Stimulated activated CD8-positive, alpha-beta memory T cell treated with anti-CD3 and anti-CD28 coated beads, Interleukin-12 subunit alpha, Interleukin-12 subunit beta, amount 100 ng/mL, for 4 hours (primary cell): ENCODE measurements at places on chromosomes 6 and 20.

DNA sequence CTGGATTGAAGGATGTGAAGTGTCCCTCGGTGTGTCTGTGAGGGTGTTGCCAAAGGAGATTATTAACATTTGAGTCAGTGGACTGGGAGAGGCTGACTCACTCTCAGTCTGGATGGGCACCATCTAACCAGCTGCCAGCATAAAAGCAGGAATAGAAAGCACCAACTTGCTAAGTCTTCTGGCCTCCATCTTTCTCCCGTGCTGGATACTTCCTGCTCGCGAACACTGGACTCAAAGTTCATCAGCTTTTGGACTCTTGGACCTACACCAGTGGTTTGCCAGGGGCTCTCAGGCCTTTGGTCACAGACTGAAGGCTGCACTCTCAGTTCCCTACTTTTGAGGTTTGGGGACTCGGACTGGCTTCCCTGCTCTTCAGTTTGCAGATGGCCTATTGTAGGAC is 220.3 kb upstream of the LRFN2 start:
- DNase-seq, result no peak

DNA sequence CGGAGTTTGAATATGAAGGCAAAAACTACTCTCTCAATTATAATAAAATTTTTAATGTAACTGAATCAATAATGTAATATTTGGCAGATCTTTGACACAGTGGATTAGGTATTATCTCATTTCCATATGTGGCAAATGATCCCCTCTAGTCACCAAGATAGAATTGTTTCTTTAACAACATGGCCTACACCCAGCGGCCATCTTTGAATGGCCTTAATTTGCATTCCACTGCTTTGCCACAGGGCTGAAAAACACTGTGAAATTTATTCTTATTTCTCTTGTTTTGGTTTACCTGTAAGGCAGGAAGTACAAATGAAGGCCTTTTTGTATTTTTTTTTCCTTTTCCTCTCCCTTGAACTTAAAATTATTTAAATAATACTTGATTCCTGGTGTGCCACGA is 162.6 kb upstream of the SCGN start:
- no peak for DNase-seq

GRCh38 chr6:91704531-91704930 is 1117.7 kb upstream of the MAP3K7 start:
- DNase-seq, result no peak

DNA sequence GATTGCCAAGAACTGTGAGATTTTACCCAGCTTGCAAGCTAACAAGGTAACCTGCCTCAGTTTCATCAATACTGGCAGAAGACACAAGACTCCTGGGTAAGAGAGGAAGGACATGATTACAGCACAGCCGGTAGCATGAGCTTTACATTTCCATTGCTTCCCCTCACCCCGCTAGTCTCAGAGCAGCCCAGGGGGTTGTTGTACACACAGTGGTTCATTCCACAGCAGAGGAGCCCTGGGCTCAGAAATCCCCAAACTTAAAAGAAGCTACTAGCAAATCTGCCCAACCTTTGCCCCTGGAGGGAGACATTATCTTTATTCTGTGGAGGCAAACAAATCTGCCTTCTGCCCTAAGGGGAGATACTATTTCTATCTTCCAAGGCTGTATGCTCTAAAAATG is 17.1 kb upstream of the MTHFD1L start:
- no peak for DNase-seq

DNA sequence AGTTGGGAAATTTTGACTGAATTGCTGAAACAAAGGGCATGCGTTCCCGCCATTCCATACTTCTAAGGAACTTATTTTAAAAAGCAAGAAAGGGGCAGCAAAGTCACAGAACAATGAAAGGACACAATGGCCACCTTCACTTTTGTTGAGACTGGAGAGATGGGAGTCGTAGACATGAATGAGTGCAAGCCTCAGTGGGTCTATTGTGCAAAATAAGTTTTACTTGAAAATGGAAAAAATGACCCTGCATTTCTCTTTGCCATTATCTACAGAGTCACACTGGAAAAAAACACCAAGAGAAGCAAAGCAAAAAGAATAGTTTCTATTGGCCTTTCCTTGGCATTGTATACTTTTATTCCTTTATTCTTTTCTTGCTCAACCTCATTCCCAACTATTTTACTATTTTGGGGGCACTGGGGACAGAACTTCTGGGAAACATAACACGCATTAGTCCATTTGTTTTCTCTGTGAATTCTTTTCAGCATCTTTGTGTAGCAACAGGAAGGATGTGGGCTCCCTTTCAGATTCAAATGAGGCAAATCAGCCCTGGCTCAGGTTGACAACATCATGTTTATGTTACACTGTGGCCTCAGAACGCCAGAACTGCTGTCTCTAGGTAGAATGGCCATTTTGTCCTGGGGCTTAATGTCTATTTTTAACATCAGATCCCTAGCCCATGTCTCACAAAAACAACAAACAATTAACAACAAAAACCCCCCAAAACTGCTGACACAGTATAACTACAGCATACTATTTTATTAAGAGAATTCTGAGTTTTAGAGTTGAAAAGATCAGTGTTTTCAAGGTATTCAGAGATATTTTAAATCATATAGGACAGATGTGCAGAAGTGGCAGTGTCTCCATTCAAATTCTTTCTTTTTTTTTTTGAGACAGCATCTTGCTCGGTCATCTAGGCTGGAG is 122.2 kb downstream of the FYN start:
- no peak for DNase-seq

- DNase-seq, result no peak
These were observed 91.1 kb downstream of the MRPL14 start for GRCh38 chr6:44036196-44036595.

DNA sequence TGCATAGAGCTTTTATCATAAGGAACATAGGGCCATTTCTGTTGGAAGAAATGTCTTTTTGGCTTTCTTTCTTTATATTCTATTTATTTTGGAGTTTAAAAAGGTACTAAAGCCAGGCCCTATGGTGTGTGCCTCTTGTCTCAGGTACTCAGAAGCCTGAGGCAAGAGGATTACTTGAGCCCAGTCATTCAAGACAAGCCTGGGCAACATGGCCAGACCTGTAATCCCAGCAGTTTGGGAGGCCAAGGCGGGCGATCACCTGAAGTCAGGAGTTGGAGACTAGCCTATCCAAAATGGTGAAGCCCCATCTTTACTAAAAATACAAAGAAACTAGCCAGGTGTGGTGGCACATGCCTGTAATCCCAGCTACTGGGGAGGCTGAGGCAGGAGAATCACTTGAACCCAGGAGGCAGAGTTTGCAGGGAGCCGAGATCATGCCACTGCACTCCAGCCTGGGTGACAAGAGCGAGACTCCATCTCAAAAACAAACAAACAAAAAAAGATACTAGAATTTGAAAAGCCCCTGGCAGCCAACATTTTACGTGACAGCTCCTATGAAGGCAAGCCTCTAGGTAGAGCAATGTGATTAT is 80.0 kb downstream of the CBFA2T2 start:
- no peak for DNase-seq

GRCh38 chr6:27839626-27840475 is 72.3 kb downstream of the OR2B2 start:
- no peak for DNase-seq

DNA sequence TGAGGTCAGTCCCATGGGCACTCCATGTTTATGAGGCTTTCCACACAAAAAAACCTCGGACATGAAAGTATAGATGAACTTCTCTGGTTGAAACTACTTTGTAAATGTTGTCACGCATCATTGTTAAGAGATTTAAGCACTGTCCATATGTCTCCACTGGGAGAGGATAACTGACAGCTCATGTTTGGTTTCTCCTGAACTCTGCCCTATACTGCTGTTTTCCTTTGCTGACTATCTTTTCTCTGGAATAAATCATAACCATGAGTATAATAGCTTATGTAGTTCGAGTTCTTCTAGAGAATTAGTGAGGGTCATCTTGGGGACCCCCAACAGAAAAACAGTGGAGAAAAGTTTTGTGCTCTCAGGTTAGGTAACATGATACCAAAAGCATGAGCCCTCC is 14.3 kb downstream of the THEMIS start:
- no peak for DNase-seq

DNA sequence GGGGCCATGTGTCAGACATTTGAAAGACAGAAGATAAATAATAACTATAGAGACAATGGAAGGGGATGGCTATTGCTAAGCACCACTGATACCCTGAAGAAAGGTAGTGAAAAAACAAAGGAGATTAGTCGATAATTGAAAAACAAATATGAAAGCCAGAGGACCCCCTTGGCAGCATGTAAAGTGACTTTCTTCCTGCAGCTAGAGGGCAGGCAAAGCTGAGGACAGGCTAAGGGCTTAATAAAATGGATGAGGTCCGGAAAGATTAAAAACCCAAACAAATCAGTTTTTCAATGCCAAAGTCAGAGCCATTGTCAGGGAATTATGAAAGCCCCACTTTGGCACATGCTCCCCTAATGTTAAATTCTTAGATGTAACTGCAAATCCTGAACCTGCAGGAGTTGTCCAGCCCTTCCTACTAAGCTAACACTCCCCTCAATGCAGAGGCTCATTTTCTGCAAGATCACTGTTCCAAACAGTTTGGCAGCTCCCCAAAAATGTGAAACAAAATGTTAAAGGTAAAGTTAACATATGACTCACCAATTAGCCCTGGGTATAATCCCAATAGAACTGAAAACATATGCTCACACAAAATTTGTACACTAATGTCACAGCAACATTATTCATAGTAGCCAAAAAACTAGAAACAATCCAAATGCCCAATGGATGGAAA is 1177.9 kb downstream of the GRIK2 start:
- DNase-seq, result no peak

DNA sequence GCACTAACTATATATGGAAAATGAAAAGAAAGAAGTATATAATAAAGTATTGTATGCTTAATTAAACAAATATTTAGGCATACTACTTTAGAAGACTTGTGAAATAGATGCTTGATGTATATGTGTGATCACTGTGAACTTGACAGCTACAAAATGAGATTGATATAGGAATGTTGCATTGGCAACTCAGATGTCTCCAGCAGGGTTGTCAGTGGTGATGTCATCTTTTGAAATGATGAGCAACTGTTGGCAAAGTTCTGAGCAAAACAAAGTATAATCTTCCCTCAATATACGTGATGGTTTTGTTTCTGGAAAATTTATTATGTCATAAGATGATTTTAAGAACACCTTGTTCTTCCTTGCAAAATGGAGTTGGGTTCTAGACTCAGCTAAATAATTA is 133.8 kb downstream of the ARID1B start:
- no peak for DNase-seq

DNA sequence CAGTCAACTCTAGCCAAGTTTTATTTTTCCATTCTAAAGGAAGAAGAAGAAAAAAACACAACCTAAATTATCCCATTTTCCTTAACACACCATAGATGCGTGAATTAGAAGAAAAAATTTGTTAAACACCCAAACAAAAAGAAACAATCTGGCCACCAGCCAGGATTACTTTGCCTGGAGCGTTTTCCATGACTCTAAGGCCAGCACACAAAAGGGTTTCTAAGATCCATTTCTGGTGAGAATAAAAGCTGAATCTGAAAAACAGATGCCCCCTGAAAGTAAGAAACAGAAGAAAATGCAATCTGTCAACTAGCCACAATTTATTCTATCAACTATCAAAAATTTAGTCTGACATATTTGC is 267.2 kb upstream of the SULF2 start:
- DNase-seq, result no peak

- DNase-seq, result peak; percentile 14
These were observed 53.0 kb downstream of the ADAT2 start for GRCh38 chr6:143397227-143398222.

- DNase-seq, result no peak
These were observed 57.9 kb downstream of the HIVEP1 start for GRCh38 chr6:12069891-12070529.

- DNase-seq, result no peak
These were observed 3.6 kb downstream of the B3GALT4 start for GRCh38 chr6:33280539-33280938.

GRCh38 chr6:121438869-121439268 is 3.4 kb downstream of the GJA1 start:
- DNase-seq, result no peak

DNA sequence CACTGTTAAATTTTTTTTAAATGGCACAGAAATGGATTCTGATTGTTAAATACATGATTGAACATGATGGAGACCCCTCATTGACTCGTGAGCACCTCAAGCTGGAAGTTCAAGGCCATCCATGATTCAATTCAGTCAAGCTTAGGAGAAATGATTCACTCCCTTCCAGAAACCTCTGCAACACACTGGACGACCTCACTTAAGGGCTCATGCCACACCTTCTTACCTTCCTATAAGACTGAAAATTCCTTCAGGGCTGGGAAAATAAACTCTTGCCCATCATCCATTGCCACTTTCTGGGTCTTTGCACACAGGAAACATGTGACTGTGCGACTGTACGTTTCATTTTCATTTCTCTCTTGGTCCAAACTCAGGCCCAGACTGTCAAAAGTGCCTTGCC is 196.4 kb downstream of the TBXT start:
- no peak for DNase-seq

GRCh38 chr20:51034476-51034875 is 11.6 kb upstream of the KCNG1 start:
- DNase-seq, result no peak

- no peak for DNase-seq
These were observed 111.0 kb upstream of the TMEM170B start for GRCh38 chr6:11426571-11426970.

- no peak for DNase-seq
These were observed 238.1 kb upstream of the MARCKS start for GRCh38 chr6:113619077-113619476.

GRCh38 chr6:56259234-56260077 is 12.1 kb upstream of the COL21A1 start:
- DNase-seq, result no peak

DNA sequence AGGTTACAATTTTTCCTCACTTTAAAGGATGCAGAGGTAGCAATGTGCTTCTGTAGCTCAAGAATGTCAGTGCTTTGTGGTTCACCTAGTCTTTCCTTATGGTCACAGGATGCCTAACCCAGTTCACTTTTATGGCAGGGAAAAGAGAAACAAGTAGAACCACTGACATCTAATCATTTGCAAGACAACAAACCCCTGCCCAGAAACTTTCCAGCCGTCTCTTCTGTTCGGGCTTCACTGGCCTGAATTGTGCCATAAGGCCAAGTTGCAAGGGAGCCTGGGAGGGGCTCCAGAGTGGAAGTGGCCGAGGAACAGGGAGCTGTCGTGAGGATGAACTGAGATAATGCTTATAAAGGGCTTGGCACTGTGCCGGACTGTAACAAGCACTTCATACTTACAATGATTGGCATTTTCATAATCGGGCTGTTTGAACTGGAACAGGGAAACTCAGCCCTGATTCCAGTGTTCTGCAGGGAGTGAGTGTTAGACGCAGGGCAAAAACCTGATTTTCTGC is 212.6 kb downstream of the BCAS1 start:
- DNase-seq, result no peak

GRCh38 chr6:166958926-166959861 is 2.8 kb upstream of the RNASET2 start:
- no peak for DNase-seq

- DNase-seq, result no peak
These were observed 143.9 kb upstream of the ZNF217 start for GRCh38 chr20:53737396-53738038.

- no peak for DNase-seq
These were observed 284.1 kb downstream of the CD109 start for GRCh38 chr6:73980096-73980495.
